Esophagus mucosa (tissue), 1 donor: ENCODE measurements at places on chromosomes 5 and 9. TPM values are rescaled to one million over a fixed set of nuclear protein-coding genes. Genes with fewer than 3 reads are reported as not detected.

CNTNAP3B gene
- total RNA-seq: 10.4 TPM

GRM6 gene
- not detected for total RNA-seq

PCDHGB7 gene
- 3.3 TPM for total RNA-seq

TMEM215 gene
- not detected for total RNA-seq

GRIN1 gene
- 0.12 TPM for total RNA-seq

GKAP1 gene
- 1.6 TPM for total RNA-seq

PCDHGA7 gene
- 1.6 TPM for total RNA-seq

PCDHGA4 gene
- total RNA-seq: 0.48 TPM

EDIL3 gene
- 4.9 TPM for total RNA-seq

GLRX gene
- total RNA-seq: 3.2 TPM

- peak; percentile 11 for ATAC-seq
Measured at GRCh38 chr5:61619777-61620518, 287.9 kb downstream of the ZSWIM6 start.

DNA sequence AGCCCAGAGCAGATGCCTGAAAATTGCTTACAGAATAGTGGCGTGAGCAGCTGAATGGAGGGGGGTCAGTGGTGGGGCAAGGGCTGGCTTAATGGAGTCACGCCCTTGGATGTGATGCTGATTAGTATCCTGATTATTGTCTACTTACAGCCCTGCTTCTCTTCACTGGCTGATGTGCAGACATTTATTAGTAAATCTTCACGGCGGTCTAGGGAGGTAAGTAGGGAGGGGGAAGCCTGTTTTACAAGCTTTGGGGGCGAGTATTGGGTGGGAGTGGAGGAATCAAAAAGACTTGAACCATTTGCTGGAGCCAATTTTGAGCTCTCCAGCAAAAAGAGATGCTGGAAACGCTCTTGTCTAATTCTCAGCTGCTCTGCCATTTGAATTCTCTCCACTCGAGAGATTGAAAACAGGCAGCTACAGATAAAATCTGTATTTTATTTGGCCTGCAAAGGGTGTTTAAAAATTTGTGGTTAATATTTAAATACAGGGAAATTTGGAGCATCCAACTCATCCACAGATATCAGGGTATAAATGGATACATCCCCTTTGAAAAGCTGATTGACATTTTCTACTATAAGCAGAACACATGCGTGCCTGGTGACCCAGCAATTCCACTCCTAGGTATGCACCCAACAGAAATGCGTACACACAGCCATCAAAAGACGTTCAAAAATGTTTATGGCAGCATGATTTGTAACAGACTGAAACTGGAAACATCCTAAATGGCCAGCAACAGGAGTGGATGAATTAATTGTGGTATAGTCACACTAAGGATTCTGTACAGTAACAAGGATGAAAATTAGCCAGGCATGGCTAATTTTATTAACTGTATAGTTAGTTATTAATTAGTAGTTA is 19.5 kb upstream of the ALDH1B1 start:
- no peak for ATAC-seq

DNA sequence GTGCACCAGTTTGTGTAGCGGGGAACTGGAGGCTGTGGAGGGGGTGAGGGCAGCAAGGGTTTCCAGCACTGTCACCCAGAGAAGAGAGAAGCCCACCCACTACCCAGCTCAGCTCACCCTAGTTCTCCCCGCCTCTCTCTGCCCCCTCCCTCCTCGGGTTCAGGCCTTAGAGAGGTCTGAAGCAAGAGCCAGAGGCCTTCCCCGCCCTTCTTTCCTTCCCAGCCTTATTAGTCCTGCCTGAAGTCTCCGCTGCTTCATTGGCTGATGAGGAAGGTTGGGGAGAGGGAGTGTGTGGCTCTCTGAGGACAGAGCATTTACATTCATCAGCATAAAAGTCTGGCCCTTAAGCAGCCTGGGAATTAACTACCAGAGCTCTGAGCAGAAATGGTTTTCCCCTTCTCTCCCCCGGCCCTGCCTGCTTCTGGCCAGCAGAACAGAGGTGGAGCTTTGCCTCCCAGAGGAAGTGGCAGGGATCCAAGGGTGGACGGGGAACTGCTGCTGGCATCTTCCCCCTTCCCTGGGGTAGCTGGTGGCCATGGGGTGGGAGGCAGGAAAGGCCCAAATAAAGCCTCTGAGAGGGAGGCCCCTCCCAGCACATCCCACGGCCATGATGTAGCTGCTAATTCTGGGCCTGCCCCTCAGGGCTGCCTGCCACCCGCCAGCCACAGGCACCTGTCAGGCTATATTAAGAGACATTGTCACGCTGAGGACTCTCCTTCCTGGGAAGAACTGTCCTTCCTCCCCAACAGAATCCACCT is 4.1 kb downstream of the DNAJB5 start:
- ATAC-seq: peak; percentile 30

- ATAC-seq: peak; percentile 26
Measured at GRCh38 chr9:136858844-136859757, 7.0 kb downstream of the MAMDC4 start.

- no peak for ATAC-seq
Measured at GRCh38 chr5:126410623-126411022, 12.6 kb upstream of the GRAMD2B start.

DNA sequence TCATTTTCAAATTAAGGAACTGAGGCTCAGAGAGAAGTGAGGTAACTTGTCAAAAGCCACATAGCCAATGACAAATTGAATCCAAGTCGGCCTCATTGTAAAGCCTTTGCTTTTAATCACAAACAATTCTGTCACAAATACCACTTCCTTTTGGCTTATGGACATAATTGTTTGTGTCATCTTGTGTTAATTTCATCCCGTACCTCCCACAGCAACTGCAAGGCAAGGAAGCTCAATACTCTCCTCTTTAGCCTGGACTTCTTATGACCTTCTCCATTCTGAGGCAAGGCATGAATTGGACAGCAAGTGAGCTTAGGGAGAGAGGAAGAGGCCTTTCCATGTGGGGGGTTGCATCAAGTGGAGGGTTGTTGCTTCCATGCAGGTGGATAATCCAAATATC is 62.2 kb upstream of the SLC2A8 start:
- ATAC-seq: no peak

DNA sequence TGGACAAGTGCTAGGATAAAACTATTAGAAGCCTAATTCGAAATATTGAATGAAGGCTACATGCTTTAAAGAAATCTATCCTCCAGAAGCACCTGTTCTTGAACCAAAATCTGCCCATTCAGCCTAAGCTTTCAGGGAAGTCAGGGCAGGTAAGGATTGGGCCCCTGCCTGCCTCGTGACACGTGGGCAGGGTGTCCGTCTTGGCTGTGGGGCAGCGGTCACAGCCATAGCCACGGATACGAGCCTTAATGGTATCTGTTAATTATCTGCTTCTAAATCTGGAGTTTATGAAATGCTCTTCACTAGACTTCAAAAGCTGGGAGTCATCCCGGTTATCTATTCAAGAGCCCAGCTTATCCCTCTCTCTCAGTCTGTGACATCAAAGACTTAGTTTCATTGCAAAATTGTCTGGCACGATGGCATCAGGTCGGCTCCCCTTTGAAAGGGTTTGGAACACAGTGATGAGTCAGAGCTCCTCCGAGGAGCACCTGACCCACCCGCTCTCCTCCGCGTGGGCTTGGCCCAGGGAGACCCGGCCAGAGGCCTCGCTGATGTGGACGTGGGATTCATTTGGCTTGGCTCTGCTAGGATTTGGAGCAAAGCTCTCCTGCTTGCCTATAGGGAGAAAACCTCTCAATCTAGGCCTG is 135.9 kb downstream of the MACROH2A1 start:
- ATAC-seq: peak; percentile 75

- ATAC-seq: no peak
Measured at GRCh38 chr5:101143526-101143925, 240.4 kb upstream of the ST8SIA4 start.

GRCh38 chr5:147075187-147075586 is 159.6 kb upstream of the STK32A start:
- no peak for ATAC-seq

- ATAC-seq: peak; percentile 75
Measured at GRCh38 chr5:38420691-38421390, 135.6 kb downstream of the LIFR start.

DNA sequence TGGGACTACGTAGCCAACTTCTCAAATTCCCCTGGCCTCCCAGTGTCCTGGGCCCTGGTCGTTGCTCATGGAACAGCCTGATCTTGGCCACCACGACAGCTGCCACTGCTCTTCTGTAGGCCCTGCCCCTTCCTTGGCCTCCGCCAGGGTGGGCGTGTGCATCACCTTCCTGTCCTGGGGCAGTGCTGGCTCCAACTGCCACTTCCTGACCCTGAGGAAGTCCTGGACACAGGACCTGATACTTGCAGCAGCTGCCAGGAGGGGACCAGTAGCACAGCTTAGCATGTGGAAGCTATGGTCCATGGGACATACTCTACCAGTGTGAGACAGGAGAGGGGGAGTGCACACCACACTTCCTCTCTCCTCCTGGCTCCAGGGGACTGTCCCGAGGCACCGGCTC is 145.2 kb downstream of the TENT4A start:
- no peak for ATAC-seq

GRCh38 chr9:107260437-107261081 is 22.5 kb upstream of the RAD23B start:
- peak; percentile 31 for ATAC-seq

DNA sequence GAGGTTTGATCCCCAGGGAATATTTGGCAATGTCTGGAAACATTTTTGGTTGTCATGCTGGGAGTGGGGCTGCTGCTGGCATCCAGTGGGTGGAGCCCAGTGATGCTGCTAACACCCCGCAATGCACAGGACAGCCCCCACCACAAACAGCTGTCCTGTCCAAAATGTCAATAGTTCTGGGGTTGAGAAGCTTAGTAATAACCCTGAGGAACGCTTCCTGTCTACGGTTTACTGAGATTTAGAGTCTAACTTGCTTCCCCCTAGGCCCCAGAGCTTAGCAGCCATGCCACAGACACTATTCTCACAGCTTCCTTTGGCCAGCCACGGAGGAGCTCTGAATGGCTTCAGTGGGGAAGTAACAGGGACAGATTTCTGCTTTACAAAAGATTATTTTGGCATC is 66.5 kb downstream of the MSX2 start:
- ATAC-seq: no peak

GRCh38 chr9:136681029-136681428 is 6.2 kb downstream of the AGPAT2 start:
- no peak for ATAC-seq

- no peak for ATAC-seq
Measured at GRCh38 chr5:40052808-40053207, 626.9 kb upstream of the PTGER4 start.

DNA sequence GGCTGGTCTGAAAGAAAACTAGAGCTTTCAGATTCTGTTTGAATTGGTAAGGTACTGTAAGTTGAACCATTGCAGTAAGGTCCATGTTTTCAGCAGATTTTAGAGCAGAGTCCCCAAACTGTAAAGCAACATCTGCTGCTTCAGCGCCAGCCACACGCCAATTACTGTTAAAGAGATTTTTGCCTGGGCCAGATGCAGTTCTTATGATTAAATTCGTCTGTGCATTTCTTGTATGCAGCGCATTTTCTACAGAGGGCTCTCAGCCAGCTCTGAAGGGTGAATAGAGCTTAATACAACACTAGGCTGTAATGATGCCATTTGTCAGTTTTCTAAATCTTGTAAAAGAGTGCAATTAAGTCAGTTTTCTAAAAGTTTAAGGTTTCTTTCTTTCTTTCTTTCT is 246.3 kb downstream of the COX7C start:
- no peak for ATAC-seq

- peak; percentile 21 for ATAC-seq
Measured at GRCh38 chr5:168366116-168366515, 74.7 kb downstream of the WWC1 start.

DNA sequence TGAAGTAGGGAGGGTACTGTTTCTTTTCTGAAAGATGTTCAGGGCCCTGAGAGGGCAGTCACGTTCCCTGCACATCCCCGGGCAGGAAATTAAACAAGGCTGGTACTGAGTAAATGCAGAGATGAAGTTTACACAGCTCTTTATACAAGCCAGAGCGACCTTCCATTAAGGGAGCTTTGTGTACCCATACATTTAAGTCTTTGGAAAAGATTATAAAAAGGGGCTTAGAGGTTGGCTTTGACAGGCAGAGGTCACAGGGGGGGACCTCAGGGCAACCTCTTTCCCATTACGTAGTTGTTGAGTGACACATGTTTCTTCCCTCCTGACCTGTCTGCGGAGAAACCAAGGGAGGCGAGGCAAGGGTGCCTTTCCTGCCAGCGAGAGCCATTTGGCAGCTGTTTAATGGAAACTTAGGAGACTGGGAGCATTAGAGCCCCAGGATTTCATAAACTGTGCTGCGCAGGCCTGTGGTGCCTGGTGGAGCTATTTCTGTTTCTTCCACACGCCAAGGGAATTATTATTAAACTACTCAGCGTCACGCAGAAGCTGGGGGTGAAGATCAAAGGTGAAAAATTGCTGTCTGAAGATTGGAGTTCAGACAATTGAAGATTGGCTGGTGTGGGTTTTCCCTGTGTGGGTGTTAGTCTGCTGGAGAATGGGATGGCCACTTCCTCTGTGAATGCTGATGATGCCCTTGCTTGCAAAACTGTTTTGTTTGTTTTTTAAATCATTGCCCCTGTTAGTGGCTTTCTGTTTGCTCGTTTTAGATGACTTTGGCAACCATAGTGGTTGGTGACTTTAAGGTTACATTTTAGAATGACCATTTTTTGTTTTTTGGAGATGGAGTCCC is 3.2 kb upstream of the SMIM32 start:
- ATAC-seq: no peak

DNA sequence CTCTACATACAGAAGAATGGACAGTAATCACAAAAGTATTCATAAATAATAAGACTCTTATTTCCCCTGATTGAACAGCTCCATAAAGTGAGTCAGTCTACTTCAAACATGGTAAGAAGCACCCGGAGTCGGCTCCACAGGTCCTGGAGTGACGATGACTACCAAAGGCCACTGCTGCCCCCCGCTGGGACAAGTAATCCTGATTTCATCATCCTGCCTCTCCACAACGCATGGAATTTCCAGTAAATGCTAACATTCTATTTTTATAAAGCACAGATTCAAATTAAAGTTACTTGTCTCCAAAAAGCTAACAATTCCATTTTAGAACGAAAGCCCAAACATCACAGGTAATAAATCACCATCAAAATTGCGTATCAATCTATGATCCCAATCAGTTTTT is 16.2 kb downstream of the ATPSCKMT start:
- ATAC-seq: no peak

DNA sequence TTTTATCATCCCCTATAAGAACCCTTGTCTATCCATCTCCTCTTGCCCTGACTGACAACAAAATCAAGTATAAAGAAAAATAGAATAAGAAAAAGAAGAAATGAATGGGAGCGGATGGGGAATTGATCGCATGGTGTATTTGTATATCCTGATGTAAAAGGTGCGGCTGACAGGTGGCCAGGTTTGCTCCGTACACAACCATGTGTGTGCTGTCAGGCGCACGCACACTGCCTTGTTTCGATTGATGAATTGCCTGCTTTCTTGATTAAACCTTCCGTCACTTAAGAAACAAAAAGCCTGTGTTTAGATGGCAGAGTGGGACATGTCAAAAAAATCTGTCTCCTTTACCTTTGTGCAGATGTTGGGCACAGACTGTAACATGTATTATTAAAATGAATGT is 102.6 kb downstream of the MVB12B start:
- ATAC-seq: no peak

DNA sequence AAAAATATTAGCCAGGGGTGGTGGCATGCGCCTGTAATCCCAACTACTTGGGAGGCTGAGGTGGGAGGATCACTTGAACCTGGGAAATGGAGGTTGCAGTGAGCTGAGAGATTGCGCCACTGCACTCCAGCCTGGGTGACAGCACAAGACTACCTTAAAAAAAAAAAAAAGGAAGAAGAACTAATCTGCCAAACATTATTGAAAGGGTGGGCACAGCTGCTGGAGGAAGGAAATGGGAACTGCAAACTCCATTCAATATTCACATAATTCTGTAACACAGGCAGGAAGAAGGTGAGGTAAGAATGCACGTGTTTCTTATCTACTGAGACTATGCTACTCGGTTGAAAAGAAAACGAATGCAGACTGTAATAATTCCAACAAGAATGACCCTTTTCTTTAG is 121.1 kb upstream of the GNA14 start:
- no peak for ATAC-seq
